ENCODE measurements at places on chromosomes 2 and 18.
A peak's percentile ranks its signal among the peaks of the same experiment; 100 is the strongest.

GRCh38 chr18:55088000-55088401 lies 128.7 kb upstream of the CCDC68 start:
- no peak for DNase-seq

GRCh38 chr2:50344509-50345106 lies 687.3 kb downstream of the NRXN1 start:
- DNase-seq: peak; percentile 20

DNA sequence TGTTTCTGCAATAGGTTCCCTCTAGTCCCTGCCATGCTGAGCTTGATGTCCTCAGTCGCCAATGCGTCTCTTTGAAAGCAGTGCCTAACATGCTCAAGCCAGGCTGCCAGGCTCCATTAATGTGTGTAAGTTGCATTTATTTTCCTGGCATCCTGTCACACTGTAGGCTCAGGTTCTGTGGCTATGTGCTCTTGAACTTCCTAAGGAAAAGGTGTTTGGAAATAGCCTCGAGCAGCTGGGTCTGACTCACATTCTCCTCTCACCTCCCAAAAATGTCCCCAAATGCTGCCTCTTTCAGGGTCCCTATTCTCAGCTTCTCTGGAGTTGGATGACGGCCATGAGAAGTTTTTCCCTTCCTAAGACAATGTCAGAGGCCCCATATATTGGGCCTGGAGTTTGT lies 58.0 kb upstream of the SLC14A2 start:
- no peak for DNase-seq

GRCh38 chr2:29920631-29921559 lies 491 bp downstream of the ALK start:
- no peak for DNase-seq

DNA sequence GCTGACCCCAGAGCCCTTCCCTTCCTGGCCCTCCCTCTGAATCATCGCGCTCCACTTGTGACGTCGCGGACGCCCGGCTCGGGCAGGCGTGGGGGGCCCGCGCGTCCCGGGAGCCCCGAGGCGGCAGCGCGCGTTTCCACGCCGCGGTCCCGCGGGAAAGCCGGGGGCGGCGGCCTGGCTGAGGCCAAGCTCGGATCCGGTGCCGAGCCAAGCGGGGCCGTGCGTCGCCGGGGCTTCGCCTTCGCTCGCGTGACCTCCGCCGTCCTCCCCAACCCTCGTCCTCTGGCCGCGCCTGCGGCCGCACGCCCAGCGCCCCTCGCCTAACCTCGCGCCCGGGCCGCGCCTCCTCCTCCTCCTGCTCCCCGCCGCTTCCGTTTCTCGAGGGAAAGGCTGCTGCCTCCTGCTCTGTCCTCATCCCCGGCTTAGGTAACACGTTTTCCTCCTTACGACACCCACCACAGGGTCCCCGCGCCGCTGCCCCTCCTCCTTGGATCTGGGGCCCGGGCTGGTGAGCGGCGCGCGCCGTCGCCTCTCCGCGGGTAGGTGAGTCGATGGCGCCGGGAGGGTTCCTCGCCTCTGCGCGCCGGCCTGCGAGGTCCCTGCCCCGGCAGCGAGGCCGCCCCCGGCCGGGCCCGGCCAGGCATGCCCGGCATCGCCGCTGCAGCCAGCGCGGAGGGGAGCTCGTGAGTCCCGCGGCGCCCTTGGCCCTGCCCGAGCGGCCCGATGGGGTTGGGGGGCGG lies at the start of gene INPP1:
Gene INPP1 (plus strand): TSS at position 54 of the 740 bp plus-strand sequence. CDS start 16,514 bp downstream, outside the sequence.
- DNase-seq: peak; percentile 81

DNA sequence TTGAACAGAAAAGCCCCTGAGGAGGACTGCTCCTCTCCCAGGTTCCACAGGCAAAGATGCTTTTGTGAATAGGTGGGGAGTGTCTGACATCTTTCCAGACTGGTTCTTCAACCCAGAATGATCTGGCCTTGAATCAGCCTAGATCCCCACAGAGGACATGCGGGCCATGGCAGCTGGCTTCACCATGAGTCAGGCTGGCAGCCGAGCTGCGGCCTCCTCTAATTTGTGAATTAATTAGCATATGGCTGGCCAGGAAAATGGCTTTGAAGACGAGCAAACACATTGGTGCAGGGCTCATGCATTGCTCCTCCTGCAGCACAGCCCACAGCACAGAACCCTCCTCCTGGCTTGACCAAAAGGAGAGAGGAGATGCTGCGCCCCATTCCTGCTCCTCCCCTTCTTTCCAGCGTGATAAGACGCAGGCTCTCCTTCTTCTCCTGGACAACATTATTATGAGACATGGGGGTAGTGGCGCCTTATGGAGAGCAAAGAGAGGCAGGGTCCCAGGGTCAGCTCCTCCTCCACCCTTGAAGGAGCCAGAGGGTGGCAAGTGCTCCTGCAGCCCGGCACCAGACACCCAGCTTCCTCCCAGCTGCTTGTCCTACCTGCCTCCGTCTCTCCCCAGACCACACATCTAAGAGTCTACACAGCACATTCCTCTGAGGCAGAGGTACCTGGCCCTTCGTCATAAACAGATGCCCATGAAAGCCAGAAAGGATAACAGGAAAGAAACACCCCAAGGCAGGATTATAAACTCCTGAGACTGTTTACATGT lies 66.7 kb downstream of the EDAR start:
- peak; percentile 37 for DNase-seq

GRCh38 chr2:149169656-149170055 lies 131.2 kb downstream of the LYPD6B start:
- DNase-seq: no peak
